ENCODE measurements at places on chromosomes 7 and 10. TPM values are rescaled to one million over a fixed set of nuclear protein-coding genes. Genes with fewer than 3 reads are reported as not detected.

DNA sequence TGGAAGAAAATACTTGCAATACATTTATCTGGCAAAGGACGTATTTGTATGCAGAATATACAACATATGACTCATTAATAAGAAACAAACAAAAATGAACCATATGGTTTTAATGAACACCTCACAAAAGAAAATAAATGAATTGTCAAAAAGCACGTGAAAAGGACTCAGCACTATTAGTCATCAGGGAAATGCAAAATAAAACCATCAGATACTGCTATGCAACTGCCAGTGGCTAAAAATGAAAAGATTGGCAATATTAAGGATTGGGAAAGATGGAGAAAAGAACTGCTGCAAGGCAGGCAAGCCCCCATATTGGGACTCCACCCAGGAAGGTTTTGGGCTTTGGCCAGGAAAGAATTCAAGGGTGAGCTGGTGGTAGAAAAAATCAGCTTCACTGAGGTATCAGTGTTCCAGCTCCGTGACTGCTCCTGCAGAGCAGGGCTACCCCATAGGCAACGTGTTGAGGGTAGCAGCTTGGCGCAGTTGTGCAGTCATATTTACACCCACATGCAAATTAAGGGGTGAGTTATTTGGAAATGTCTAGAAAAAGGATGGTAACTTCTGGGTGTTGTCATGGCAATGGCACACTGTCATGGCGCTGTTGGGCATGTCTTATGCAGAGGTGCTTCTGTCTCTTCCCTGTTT is 72.7 kb downstream of the CUBN start:
- DNase-seq = no peak

- no peak for DNase-seq
Measured at GRCh38 chr10:21797984-21798765, 205.4 kb downstream of the DNAJC1 start.

DNA sequence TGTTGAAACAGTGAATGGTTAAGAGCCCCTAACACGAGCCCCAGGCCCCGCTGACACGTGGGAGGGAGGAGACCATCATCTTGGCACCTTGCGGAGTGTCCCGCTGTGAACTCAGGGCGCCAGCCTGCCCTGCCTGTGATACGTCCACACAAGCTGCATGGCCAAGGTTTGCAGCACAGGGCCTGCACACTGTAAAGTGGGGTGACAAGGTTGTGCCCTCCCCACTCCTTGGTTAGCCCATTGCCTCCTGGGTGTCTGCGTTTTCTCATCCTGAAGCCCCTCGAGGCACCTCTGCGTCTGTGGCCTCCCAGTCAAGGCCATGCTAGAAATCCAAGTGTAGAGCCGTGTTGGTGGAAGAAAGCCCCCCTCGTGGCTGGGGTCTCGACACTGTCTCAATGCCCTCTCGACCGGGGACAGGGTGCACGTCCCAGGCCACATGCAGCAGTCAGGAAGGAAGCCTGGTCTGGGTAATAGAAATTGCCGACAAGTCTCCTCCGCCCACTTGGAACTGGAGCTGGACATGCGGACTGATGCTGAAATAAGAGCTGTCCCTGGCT is 192.1 kb downstream of the DNAJB6 start:
- no peak for DNase-seq

Gene PRSS37
- total RNA-seq = not detected

Gene ZNF365
- total RNA-seq = 1.6 TPM

Gene LBX1
- total RNA-seq = not detected
